ENCODE measurements at places on chromosomes 6 and 20.
A peak's percentile ranks its signal among the peaks of the same experiment; 100 is the strongest.

DNA sequence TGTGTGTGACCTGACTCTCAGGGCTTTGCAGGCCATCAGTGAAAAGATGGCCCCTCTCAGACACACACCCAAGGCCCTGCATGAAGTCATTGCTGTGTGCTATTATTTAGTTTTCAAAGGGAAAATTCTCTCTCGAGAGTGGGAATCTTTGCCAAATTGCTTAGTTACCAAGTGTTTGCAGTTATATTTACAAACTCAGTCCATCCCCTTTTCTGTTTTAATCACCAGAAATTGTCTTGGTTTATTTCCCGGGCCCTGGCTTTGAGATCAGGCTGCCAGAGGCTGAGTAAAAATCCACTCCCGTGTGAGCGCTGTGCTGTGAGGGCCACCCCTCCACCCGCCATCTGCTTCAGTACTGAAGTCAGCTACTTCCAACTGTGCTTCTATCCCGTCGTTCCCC lies 163.1 kb downstream of the SOD2 start:
- DNase-seq = no peak

DNA sequence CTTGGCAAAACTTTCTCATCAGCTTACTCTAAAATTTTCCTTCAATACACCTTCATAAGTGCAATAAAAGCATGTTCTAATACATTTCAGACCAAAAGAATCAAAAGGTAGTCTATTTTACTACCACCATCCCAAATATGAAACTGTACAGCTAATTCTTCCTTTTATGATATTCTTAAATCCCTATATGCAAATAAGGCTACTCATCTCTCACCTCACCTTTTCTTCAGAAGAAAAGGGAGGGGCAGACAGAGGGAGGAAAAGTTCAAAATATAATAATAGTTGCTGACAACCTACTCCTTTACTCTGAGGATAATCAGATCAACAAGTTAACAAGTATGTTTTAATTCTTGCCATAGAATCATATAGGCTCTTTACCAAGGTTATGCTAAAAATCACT lies 7.4 kb downstream of the C6orf120 start:
- no peak for DNase-seq

DNA sequence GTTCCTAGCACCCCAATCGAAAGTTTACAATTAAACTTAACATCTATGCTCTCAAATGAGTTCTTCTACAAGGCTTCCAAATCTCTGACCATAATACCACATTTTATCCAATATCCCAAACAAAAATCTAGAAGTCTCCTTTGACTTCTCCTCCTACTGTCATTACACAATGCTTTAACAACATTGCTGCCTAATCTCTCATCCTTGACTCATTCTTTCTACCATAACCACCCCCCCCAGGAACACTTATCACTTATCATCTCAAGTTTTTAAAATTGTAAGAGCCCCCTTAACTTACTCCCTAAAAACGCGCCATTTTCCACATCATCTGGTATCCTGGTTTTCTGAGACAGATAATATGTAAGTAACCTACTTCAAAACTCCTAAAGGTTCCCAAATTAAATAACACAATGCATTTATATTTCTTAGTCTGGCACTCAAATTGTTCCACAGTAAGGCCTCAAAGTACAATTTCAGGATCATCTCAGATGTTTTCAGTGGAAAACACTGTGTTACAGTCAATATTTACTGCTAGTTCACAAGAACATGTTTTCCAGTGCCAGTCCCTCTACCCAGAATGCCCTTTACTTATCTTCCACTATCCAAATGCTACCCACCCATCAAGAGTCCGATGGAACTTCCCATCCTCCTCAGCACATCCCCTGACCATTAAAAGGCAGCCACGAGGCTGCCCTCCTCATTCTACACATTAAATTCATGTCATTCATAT lies 308.2 kb upstream of the THEMIS start:
- no peak for DNase-seq

DNA sequence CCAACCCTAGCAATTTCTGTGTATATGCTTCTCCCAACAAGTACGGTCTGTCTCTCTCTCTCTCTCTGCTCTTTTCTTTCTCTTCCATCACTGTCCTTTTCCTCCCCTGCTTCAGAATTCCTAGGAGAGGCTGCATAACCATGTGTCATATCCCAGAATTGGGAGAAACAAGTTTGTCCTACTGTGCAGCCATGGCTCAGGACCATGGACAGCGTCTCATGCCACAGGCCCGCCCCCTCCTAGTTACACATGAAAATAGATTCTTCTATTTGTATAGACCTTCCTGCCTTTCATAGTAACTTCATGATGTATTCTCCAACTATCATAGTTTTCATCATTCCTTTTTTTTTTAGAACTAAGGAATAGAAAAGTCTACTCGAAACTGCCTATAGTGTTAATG lies 98.0 kb downstream of the FNDC1 start:
- peak; percentile 57 for DNase-seq

- no peak for DNase-seq
Observed at GRCh38 chr6:148524471-148524882, 181.8 kb downstream of the SASH1 start.

Data from GM23338 (cell line).